Activated naive CD8-positive, alpha-beta T cell treated with anti-CD3 and anti-CD28 coated beads, Interleukin-2, amount 10 ng/mL, durations not matched to agents 7 days and 5 days (primary cell): ENCODE measurements at places on chromosomes 12 and 14. TPM values are rescaled to one million over a fixed set of nuclear protein-coding genes. Genes with fewer than 3 reads are reported as not detected.

Gene CSRP2
- 0.42 TPM for total RNA-seq

- no peak overlapping the region for H3K4me3 ChIP-seq
- no peak overlapping the region for H3K27ac ChIP-seq
- H3K27me3 ChIP-seq: no peaks in the 10 kb centered on the region
- peaks cover 35% of the 10 kb centered on the region for H3K4me1 ChIP-seq
Observed at GRCh38 chr12:50639721-50640120, 124.2 kb upstream of the ATF1 start.

Gene ADAM21
- total RNA-seq: not detected

Gene CELA1
- total RNA-seq: not detected

DNA sequence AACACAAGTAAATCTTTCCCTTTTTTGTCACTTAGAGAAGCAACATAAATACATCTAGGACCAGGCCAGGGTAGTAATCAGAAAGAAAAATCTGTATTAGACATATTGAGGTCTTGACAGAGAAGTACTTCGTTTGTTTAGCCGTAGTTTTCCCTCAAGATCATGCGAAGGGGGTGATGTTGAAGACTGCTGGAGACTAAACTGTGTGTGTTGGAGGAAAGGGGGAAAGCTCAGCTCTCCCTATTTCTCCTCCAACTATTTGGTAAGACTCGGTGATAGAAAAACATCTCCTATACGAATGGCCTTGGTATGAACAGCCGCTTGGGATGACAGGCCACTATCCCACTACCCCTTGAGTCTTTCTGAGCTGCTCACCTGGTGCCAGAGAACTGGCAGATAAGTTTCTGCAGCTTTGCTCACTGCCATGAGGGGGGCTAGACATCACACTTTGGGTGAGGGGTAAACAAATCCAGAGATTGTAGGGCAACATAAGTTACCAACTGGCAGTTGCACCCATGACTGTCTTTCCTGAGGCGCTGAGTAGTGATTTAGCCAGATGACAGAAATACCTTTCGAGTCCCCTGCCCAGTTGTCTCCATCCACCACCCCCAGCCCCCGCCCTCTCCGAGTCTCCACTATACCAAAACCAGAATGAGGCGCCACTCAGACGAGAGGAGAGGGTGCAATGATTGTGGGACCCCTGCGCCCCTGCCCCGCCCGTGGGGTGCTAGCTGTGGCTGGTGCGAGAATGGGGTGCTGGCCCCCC, 685 bp downstream of the VAMP1 start:
- H3K27ac ChIP-seq: peak overlapping the region; percentile 88
- DNase-seq: no peak
- peaks cover 7% of the 10 kb centered on the region for H3K27me3 ChIP-seq
- H3K4me1 ChIP-seq: peaks cover 48% of the 10 kb centered on the region
- peaks cover 12% of the 10 kb centered on the region for H3K36me3 ChIP-seq

- peaks cover 3% of the 10 kb centered on the region for H3K4me1 ChIP-seq
- H3K4me3 ChIP-seq: no peak overlapping the region
- no peak for DNase-seq
- peaks cover 46% of the 10 kb centered on the region for H3K36me3 ChIP-seq
Observed at GRCh38 chr14:73913256-73913655, 26.6 kb downstream of the ZNF410 start.

DNA sequence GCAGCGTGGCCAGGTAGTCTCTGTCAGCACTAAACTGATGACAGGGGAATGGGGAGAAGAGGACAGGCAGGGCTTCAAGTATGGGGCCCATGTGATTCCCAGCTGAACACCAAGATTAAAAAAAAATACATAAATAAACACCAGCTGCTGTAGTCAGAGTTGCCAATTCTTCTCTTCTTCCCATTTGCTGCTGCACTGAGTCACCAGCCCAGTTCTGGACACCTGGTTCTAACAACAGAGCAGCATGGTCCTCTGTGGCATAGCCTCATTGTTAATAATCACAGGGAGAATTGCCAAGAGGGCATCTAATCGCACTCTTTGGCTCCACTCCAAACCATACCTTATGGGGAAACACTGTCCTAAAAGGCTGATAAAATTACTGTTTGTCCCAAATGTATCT, 15.1 kb downstream of the PPM1H start:
- H3K4me1 ChIP-seq: no peaks in the 10 kb centered on the region
- peaks cover 24% of the 10 kb centered on the region for H3K27me3 ChIP-seq
- DNase-seq: no peak
- H3K27ac ChIP-seq: no peak overlapping the region
- H3K4me3 ChIP-seq: no peak overlapping the region

- no peak for DNase-seq
- no peak overlapping the region for H3K27ac ChIP-seq
- H3K4me1 ChIP-seq: no peaks in the 10 kb centered on the region
- no peak overlapping the region for H3K4me3 ChIP-seq
- H3K36me3 ChIP-seq: peaks cover 3% of the 10 kb centered on the region
- peaks cover 3% of the 10 kb centered on the region for H3K27me3 ChIP-seq
Observed at GRCh38 chr14:101933209-101933608, 31.2 kb upstream of the DYNC1H1 start.

- no peak for DNase-seq
- H3K27ac ChIP-seq: no peak overlapping the region
- no peaks in the 10 kb centered on the region for H3K4me1 ChIP-seq
- H3K4me3 ChIP-seq: no peak overlapping the region
Observed at GRCh38 chr12:86117711-86118110, 138.5 kb downstream of the MGAT4C start.

Gene INHBC
- not detected for total RNA-seq

DNA sequence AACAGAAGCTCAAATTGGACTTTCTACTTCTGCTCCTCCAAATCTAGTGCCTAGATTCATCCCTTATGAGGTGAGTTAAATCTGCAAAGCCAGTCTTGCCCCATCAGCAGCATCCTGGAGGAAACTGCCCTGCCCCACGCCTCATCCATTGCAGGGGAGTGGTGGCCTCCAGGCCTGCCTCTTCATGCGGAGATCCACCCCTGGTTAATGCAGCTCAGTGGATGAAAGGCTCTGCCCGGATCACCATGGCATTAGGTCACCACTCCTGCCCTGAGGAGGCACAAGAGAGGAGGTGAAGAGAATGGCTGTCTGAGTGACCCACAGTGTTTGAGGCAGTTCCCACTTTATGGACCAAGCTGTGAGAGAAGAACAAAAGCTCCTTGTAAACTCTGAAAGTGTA, 218.1 kb downstream of the C12orf75 start:
- no peak for DNase-seq
- no peaks in the 10 kb centered on the region for H3K27me3 ChIP-seq
- H3K27ac ChIP-seq: no peak overlapping the region
- no peak overlapping the region for H3K4me3 ChIP-seq

Gene JPH4
- not detected for total RNA-seq

Gene NPFF
- not detected for total RNA-seq

Gene STAC3
- 10.7 TPM for total RNA-seq

- DNase-seq: no peak
- no peak overlapping the region for H3K4me3 ChIP-seq
- H3K27ac ChIP-seq: no peak overlapping the region
Observed at GRCh38 chr14:79596551-79596950, 614.8 kb downstream of the DIO2 start.

GRCh38 chr12:71392521-71393145, 47.0 kb upstream of the LGR5 start:
- no peak for DNase-seq
- no peaks in the 10 kb centered on the region for H3K27me3 ChIP-seq
- H3K4me1 ChIP-seq: no peaks in the 10 kb centered on the region
- H3K27ac ChIP-seq: no peak overlapping the region

- DNase-seq: no peak
- no peaks in the 10 kb centered on the region for H3K4me1 ChIP-seq
- peaks cover 13% of the 10 kb centered on the region for H3K36me3 ChIP-seq
- no peak overlapping the region for H3K4me3 ChIP-seq
Observed at GRCh38 chr12:45415393-45415817, 199.5 kb downstream of the ANO6 start.

GRCh38 chr12:114069507-114069906, 103.4 kb upstream of the RBM19 start:
- H3K4me1 ChIP-seq: no peaks in the 10 kb centered on the region
- DNase-seq: no peak
- peaks cover 2% of the 10 kb centered on the region for H3K27me3 ChIP-seq
- H3K27ac ChIP-seq: no peak overlapping the region
